Stimulated activated CD4-positive, alpha-beta T cell treated with anti-CD3 and anti-CD28 coated beads, Interleukin-1b, Interleukin-23, amount 100 ng/mL, for 1 hour (primary cell): ENCODE measurements at places on chromosomes 1 and 21.

DNA sequence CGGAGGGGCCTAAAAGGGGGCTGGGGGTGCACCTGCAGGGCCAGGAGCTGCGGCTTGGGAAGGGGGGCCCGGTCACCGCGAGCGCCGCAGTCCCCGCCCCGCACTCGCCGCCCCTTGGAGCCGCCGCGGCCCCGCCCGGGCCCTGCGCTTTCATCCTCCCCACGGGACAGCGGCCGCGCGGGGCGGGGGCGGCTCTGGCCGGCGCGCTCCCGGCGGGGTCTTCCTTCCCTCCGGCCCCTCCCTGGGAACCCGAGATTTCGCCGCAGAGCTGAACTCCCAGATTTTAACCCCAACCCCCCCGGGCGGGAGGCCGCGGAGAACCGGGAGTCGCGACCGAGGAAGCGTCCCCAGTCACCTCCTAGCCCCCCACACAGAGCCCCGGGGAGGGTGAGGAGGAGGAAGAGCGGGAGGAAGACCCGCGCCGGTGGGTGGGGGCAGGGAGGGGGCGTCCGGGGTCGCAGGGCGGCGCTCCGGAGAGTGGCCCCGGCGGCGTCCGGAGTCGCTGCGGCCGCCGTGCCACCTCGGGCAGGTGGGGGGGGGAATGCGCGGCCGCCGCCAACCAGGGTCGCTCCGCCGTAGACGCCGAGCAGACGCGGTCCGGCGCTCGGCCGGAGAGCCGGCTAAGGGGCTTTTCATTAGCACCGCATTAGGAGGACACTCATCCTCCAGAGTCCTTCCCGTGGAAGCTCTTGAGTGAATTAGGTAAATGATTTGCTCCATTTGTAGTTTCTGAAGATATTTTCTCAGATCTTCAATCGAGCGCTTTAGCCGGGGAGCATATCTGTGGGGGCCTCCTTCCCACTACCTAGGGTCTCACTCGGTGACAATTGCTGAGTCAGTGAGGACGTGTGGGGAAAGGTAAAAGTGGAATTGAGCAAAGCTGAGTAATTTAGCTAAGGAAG is 31.6 kb upstream of the NFIA start:
- DNase-seq = no peak

DNA sequence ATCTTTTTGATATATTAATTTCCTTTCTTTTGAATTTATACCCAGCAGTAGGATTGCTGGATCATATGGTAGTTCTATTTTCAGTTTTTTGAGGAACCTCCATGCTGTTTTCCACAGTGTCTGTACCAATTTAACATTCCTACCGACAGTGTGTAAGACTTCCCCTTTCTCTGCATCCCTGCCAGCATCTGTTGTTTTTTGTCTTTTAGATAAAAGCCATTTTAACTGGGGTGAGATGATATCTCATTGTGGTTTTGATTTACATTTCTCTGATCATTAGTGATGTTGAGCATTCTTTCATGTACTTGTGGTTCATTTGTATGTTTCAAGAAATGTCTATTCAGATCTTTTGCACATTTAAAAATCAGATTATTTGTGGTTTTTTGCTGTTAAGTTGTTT is 62.4 kb upstream of the STUM start:
- no peak for DNase-seq

DNA sequence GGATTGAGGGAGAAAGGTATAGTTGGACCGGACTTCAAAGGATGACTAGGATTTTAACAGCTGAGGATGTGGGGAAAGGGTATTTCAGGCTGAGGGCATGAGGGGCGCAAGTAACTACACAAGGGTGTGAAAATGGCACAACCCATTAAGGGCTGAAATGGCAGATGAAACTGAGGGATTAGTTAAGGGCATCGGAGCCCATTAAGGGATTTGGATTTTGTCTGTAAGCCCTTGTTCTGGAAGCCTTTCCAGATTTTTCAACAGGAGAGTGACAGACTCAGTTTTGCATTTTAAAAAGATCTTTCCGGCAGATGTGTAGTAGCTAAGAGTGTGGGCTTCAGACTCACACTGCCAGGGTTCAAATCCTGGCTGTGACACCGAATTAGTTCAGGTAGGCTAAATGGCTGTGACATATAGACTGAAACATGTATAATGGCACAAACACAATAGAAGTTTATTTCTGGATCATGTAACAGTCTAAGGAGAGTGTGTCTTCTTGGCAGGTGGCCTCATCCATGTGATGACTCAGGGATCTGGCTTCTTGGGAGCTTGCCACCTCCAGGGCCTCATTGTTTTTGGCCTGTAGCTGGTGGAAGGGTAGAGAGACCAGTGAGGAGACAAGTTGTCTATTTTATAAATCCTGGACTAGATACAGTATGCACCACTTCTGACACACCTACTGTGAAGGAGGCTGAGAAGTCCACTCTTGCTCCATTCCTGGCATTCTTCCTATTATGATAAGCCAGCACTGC is 49.6 kb downstream of the UBE2T start:
- no peak for DNase-seq

DNA sequence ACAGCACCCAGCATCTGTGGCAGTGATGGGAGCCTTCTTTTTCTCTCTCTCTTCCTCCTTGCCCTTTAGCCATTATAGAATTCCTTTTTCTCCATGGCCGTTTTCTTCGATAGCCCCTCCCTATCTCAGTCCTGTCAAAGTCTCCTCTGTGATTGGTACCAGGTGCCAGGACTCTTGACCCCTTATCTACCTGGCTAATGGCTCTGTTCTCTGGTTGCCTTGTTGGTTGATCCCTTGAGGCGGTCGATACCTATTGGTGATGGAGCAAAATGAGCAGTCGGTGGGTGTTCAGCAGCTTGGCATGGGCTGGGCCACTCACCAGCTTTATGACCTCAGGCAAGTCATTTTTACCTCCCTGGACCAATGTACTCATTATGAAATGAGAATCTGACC is 2.0 kb downstream of the ATF3 start:
- no peak for DNase-seq

DNA sequence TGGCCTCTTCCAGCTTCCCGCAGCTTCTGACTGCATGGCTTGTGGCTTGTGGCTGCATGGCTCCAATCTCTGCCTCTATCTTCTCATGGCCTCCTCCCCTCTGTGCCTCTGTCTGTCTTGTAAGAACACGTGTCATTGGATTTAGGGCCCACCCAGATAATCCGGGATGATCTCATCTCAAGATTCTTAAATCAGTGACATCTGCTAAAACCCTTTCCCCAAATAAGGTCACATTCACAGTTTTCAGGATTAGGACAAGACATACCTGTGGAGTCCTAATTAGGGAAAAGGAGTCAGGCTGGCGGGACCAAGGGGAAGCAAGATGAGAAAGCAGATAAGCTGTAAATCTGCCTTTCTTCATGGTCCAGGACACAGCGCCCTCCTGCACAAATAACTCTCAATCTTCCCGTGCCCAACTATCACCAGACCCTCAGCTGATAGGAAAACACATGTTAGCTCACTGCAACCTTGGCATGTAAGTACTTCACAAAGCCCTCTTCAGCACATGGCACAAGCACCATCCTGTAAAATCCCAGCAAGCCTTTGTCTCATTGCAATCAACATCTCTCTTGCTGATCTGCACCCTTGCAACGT is 82.2 kb downstream of the SPSB1 start:
- DNase-seq = no peak

GRCh38 chr1:25780318-25781129 is 19.5 kb upstream of the SELENON start:
- no peak for DNase-seq

DNA sequence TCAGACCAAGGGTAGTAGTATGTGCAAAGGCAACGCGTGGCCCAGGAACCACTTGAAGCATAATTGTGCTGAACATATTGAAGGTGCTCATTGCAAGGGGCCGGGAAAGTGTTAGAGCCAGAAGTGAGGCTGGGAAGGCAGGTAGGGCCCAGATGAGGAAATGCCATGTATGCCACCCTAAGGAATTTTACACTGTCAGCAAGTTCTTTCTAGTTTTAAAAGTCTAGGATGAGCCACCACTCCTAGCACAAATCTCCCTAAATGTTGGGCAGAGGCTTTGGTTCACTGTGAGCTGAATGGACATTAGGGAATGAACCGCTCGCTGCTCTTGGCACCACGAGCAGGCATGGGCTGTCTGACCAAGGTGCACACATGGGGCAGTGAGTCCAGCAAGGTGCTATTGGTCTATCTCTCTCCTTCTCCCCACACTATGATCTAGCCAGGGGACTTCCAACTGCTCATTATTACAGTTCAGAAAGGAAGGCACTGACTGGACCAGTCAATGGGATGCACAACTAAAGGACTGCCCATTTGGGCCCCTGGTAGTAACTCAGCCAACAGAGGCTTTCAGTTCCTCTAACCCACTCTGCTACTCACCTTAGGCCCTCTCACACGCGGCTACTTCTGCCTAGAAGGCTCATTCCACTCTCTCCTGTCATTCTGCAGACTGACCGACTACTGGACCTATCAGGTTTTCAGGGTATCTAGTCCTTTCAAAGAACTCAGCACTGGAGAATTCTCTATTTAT is 2.0 kb downstream of the KANK4 start:
- DNase-seq = no peak

DNA sequence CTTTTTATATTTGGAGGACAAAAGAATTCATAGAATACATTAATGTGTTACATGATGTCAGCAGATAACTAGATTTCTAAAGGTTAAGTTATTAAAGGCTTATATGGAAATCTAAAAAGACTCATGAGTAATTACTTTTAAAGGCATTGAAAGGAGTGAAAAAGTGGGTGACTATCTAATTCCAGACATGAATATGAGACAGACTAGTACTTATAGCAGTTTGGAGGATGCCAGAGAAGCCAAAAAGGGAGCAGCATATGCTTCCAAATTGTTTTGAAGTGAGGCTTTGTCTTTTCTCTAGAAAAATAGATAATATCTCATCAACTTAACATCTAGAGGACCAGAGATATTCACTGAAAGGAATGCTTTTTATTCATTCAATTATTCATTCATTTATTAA is 275.5 kb upstream of the CACYBP start:
- no peak for DNase-seq

GRCh38 chr1:241109039-241109438 is 248.0 kb downstream of the RGS7 start:
- no peak for DNase-seq
